Bronchial smooth muscle cell (primary cell): ENCODE measurements at places on chromosomes 7 and 10. TPM values are rescaled to one million over a fixed set of nuclear protein-coding genes. Genes with fewer than 3 reads are reported as not detected.

The STAM gene
- total RNA-seq, result 13.1 and 19.4 TPM in 2 replicates

The CDHR3 gene
- 3.5 and 5.4 TPM in 2 replicates for total RNA-seq

The SUV39H2 gene
- 4.7 and 5.8 TPM in 2 replicates for total RNA-seq

The CYP2E1 gene
- total RNA-seq, result 0.47 and 0.52 TPM in 2 replicates

The LIPM gene
- not detected in 2 replicates for total RNA-seq

The CYP3A7 gene
- total RNA-seq, result 0.34 and 1.1 TPM in 2 replicates
